ENCODE measurements at places on chromosomes 1 and 21.

DNA sequence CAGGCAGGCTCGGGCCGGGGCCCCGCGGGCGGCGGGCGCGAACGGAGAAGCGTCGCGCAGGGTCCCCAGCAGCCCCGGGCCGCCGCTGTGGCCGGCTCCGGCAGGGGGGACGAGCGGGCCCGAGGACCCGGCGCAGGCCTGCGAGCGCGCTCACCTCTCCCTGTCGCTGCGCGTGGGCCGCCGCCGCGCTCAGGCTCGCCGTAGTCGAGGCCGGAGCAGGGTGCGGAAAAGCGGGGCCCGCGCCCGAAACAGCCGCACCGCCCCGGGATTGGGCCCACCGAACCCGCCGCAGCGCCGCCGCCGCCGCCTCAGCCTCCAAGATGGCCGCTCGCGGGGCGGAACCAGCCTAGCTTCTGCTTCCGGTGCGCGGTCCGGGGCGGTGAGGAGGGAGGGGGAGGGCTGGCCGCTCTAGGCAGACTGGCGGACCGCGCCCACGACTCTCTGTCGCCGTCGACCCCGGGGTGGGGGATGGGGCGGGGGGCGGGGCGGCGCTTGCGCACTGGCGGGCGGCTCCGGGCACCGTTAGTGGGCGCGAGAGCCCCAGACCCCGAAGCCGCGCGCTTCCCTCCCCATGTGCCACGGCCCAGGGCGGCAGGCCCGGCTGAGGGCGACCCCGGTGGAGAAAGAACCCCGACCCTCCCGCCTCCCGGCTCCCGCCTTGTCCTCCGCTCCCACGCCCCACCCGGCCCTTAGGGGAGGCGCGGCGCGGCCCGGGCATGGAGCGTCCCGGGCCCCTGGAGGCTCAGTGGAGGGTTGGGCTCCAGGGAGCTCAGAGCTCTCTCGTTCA lies at the start of gene UBE2J2:
UBE2J2 (minus strand) TSS at position 343 of the 787 bp plus-strand sequence. CDS start 5,862 bp downstream, outside the sequence.
- peak; percentile 89 for DNase-seq

- no peak for DNase-seq
Observed at GRCh38 chr1:39116860-39117728, 87.4 kb upstream of the MACF1 start.

DNA sequence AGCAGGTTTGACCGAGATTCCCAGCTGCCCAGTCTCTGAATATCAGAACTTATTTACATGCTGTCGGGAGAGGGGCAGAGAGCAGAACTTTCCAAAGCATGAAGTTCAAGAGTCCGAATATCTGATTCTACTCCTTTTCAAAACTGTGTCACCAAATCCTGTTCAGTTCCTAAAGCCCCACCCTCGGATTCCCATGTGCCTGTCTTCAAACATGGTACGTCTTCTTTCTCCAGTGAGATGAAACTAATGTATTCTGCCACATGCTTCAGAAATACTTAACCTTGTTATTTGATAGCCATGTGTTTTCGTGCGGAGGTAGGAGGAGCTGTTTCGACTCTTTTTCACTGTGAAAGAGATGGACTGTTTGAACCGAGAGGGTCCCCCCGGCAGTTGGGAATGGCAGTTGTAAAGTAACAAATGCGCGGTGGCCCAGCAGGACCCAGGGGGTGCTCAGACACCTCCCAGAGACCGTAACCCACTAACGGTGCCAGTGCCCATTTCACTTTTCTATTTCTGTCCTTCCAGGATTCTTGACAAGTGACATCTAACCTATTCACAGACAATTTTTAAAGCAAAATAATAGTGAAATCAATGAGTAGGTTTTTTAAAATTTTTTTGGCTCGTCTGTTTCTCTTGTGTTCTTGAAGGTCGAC lies 67.2 kb downstream of the ZBTB18 start:
- DNase-seq, result no peak

DNA sequence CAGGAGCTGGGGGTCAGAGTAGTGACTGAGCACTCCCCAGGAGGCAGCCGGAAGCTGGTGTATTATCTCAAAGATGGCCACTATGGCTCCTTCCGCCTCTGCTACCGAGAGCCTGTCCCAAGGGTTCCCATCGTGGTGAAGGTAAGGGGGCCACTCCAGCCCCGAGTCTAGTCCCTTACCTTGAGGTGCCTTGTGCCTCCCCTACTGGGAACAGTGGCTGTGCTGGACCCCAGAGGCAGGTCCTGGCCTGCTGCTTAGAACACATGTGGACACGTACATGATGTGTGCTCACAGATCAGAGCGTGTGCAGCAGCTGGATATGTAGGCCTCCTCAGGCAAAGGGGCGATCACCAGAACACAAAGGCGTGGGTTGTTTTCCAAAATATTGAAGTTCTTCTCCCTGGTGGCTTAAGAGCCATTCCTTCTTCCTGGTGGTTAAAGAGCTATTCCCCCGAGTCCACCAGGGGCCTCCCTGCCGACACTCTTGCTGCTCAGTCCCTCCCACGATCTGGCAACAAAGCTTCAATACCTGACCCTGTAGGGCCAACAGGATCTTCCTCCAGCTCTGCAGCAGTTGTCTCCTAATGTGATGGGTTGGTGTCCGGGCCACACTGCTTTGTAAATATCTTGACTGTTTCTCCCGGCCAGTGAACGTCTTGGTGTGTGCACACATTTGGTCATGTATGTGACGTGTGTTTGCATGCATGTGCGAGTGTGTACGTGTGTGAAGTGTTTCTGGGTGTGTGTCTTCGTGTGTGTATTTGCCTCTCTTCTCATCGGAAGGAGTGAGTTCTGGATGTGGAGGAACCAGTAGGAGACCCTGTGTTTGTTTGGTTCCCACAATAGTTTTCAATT lies 68.4 kb upstream of the TINAGL1 start:
- no peak for DNase-seq

- no peak for DNase-seq
Observed at GRCh38 chr1:234188454-234188792, 184.8 kb upstream of the COA6 start.

- no peak for DNase-seq
Observed at GRCh38 chr1:48523558-48523957, 51.6 kb upstream of the SPATA6 start.

GRCh38 chr1:2925918-2926317 lies 95.3 kb upstream of the ACTRT2 start:
- no peak for DNase-seq

GRCh38 chr21:40445349-40445921 lies 401.5 kb downstream of the DSCAM start:
- DNase-seq, result no peak

DNA sequence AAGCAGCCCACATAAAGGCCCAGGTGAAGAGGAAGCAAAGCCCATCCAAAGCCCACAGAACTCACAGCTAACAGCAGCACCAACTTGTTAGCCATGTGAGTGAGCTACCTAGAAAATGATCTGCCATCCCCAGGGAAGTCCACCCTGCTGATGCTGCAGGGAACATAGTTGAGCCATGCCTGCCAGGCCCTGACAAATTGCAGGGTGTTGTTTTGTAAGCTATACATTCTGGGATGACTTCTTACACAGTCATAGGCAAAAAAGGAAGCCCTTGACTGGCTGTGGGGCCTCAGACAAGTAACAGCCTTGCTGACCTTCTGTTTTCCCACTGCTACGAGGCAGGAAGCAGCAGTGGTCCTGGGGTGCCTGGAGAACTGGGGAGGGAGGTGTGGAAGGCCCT lies 262.7 kb downstream of the MATN1 start:
- no peak for DNase-seq

- no peak for DNase-seq
Observed at GRCh38 chr1:26478159-26478558, 5.9 kb downstream of the HMGN2 start.

DNA sequence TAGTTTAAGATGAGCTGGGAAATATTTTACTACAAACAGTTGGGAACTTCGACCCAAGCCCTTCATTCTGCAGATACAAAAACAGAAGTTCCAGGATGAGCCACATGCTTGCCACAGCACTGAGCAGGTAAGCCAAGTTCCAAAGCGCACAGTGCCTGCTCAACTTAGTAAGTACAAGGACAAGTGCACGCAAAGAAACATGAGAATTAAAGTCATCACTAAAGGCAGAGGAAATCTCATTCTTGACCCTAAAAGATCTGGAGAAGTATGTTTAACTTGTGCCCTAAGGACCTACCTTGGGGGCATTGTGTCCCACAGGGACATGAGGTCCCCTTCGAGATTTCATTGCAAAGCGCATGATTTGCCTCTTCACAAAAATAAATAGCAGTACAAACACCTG lies 1.2 kb upstream of the UBAP2L start:
- no peak for DNase-seq

GRCh38 chr21:45532826-45533360 lies 9.3 kb downstream of the SLC19A1 start:
- no peak for DNase-seq

GRCh38 chr1:33005838-33006421 lies 30.8 kb downstream of the AK2 start:
- DNase-seq, result no peak

GRCh38 chr1:5254975-5255374 lies 600.6 kb downstream of the AJAP1 start:
- DNase-seq, result no peak

DNA sequence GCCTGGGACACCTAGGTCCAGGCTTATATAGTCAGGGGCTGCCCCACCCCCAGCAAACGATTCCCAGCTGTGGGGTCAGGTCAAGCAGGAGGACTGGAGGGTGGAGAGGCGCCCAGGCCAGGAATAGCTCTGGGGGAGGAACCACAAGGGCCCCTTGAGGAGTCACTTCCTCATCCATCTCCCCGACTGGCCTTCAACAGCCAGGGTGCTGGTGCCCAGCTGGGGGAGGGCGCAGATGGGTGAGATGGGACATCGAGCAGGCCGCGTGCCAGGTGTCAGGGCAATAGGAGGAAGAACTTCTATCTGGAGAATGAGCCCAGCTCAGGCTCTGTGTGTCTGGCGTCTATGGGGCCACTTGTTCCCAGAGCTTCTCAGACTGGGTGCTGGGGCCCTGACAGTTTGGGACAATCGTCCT lies 208 bp upstream of the MYBPH start:
- DNase-seq, result no peak

- DNase-seq, result no peak
Observed at GRCh38 chr1:25037174-25038074, 107.3 kb upstream of the RUNX3 start.

DNA sequence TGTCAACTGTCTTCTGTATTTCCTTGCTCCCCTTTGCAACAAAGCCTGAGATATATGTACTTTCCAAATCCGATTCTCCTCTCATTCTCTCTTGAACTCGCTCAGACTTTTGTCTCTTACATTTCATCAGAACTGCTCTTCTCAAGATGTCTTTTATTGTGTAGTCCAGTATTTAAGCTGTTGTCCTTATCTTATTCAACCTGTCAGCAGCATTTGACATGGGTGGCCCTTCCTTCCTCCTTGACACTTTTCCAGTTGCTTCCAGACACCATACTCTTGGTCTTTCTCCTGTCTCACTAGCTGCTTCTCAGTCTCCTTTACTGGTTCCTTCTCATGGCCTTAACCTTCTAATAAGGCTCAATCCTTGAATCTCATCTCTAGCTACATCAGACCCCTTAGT lies 47.0 kb downstream of the TSNAX start:
- DNase-seq, result no peak

DNA sequence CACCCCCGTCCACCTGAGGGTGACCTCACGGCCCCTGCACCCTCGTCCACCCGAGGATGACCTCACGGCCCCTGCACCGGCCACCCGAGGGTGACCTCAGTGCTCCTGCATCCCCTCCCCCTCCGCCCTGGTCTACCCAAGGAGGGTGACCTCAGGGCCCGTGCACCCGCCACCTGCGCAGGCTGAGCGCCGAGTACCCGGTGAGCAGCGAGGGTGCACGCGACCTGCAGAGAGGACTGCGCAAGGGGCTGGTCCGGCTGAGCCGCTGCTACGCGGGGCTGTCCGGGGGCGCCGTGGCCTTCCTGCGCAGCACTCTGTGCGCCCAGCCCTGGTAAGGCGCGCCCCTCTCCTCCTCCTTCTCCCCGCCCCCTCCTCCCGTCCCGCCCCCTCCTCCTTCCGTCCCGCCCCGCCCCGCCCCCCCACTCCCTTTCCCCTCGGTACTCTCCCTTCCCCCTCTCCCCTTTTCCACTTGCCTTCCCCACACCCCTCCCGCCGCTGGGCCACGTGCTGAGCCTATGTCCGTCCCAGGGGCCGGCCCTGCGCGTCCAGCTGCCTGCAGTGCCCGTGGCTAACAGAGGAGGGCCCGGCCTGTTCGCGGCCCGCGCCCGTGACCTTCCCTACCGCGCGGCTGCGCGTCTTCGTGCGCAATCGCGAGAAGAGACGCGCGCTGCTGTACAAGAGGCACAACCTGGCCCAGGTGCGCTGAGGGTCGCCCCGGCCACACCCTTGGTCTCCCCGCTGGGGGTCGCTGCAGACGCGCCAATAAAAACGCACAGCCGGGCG lies 28.4 kb downstream of the TRIM11 start:
- DNase-seq, result peak; percentile 15

DNA sequence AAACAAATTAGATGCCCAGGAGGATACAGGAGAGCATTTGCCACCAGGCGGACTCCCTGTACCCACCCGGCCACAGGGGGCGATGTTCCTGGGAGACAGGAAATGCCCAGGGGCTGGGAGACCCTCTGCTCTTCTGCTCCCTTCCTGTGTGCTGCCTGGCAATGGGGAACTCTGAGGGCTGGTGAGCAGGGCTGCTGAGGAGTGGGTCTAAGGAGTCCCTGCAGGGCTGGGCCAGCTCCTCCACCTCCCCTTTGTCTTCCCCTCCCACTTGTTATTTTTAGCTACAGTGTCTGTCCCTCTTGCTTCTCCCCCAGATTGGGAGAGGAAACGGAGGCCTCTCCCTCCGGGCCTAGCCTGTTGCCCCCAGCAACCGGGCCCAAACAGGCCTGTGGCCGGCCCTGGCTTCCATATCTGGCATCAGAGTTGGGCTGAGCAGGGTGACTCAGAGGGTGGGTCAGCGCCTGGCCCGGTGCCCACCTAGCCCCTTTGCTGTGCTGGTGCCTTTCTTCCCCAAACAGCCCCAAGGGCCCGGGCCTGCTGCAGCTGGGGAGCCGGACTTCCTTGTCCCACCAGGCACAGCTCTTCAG lies 11.6 kb downstream of the LMNA start:
- DNase-seq, result no peak

DNA sequence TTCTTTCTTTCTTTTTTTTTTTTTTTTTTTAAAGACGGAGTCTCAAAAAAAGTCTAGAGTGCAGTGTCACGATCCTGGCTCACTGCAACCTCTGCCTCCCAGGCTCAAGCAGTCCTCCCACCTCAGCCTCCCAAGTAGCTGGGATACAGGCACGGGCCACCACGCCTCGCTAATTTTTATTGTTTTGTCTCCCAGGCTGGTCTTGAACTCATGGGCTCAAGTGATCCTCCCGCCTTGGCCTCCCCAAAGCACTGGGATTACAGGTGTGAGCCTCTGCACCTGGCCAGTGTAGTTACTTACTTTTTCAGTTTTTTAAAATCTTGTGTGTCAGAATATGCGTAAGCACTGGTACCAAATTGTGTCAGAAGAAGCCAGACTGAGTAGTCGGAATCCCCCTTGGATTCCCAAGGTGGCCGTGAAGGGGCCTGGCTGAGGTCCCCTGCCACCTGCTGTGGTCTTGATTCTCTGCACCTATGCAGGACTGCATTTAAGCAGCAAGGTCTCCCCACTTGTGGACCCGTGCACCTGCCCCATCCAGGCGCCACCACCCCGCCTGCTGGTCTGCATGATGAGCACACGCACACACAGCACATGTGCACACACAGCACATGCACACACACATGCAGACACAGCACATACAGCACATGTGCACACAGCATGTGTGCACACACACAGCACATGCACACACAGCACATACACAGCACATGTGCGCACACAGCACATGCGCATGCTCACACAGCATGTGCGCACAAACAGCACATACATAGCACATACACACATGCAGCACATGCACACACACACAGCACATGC lies 47.5 kb downstream of the PCNT start:
- no peak for DNase-seq
